ENCODE measurements at places on chromosomes 7 and 10.

DNA sequence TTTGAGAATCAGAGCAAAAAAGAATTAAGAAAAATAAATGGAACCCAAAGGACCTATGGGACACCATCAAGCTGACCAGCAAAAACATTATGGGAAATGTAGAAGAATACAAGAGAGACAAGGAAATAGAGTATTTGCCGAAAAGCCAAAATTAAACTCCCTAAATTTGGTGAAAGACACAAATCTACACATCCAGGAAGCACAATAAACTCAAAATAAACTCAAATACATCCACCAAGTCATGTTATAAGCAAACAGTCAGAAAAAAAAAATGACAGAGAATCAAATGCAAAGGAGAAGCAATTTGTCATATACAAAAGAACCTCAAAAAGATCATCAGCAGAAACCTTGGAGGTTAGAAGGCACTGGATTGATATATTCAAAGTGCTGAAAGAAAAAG is 105.4 kb downstream of the ZNF33B start:
- no peak for DNase-seq

DNA sequence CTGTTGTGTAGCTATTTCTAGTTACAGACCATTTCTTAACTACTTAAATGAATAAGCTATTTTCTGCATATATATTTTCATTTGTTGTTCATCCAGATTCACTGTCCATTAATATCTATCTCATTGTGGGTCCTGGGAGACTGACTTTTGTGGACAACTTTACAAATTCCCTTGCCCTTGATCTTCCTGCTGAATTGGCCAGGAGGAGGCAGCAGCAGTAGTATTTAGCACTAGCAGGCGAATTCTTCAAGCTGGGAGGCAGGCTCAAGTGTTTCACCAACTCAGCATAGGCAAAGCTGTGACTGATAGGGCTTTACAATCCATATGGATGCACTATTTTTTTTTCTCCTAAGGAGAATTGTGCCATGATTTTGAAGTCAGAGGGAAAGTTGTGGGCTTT is 461.0 kb upstream of the NRG3 start:
- DNase-seq: no peak

- DNase-seq: no peak
Measured at GRCh38 chr7:79761876-79762429, 308.5 kb upstream of the MAGI2 start.

- DNase-seq: no peak
Measured at GRCh38 chr10:28841625-28842024, 164.3 kb downstream of the BAMBI start.

DNA sequence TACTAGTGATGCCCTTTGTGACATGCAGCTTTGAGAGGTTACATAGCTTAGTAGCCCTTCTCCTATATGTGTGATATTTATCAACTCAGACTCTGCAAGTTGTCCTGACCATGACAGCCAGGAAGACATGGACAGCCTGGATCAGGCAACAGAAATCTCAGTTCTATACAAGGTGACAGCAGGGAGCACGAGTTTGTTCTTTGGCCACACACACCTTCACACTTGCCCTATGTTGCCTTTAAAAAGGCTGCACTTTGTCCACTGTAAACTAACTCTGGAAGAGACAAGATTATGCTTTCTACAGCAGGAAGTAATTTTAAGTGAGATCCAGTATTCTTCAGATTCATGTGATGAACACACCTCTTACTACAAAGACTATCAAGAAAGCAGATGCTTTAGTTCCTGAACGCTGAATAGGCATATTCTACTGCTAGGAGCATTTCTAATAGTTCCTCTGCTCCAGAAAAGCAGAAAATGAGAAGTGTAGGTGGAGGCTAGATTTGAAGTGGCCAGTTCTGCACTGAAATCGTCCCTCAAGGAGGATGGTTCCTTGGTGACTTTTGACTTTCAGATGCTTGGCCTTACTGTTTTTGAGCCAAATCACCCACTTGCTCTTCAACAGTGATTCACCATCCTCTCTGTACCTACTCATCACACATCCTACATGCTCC is 239.2 kb downstream of the COBL start:
- no peak for DNase-seq

GRCh38 chr7:69657331-69657730 is 59.1 kb downstream of the AUTS2 start:
- no peak for DNase-seq

GRCh38 chr7:78176171-78176570 is 377.6 kb downstream of the PHTF2 start:
- no peak for DNase-seq

- DNase-seq: no peak
Measured at GRCh38 chr7:113710310-113711096, 208.3 kb downstream of the PPP1R3A start.

- DNase-seq: no peak
Measured at GRCh38 chr7:5348134-5349004, 65.6 kb downstream of the SLC29A4 start.

DNA sequence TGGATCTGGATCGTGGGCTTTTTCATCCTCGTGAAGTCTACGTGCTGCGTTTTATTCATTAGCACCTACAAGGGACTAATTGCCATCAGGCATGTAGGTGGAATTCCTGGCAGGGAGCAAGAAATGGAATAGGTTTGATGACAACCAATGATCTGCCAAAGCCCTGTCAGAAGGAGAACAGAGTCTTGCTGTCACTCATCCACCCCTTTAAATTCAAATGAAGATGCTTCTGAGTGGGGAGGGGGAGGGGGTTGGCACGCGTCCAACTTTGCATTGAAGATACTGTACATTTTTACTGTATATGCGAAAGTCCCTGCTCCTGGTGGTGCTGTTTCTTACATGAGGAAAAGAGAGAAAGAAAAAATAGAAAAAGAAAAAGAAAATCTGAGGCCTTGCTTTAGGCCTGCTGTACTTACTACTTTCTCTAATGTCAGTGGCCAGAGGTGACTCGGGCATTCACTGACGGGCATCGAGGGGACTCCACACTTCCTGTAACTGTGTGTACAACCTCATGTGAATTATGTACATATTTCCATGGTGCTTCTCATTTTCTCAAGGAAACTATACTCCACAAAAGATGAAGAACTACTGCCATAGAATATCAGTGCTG is 569.1 kb downstream of the INHBA start:
- DNase-seq: no peak

- DNase-seq: no peak
Measured at GRCh38 chr10:97574374-97575126, 2.0 kb downstream of the ANKRD2 start.

DNA sequence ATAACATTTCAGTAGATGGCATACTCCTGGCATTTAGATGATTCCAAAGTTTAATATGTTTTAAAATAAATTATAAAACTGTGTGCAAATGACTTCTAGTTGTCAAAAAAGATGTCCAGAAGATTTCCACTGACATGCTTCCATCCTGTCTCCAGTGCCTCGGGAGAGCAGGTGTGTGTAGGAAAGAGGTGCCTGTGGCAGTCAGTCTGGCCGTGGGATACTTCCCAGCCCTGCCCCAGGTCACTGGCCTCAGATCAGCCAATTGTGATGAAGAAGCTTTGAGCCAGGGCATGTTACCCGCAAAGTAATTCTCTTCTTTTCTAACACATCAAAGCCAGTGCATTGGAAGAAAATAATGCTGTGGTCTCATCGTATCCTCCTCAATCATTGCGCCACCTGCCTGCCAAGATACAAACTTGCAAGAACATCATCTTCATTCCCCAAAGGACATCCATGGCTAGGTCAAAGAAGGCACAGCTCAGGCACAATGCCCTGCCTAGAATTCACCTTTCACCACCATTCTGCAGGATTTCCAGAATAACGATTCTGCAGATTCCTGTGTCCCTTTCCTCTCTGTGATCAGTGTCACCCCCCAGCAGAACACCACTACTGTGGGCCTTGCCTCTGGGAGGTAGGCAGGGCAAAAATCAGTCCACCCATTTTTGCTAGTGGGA is 6.3 kb upstream of the KCNMA1 start:
- no peak for DNase-seq

- no peak for DNase-seq
Measured at GRCh38 chr7:157522189-157522588, 185.4 kb downstream of the DNAJB6 start.

- DNase-seq: no peak
Measured at GRCh38 chr7:47617131-47617530, 35.2 kb upstream of the TNS3 start.
